ENCODE measurements at places on chromosomes 6 and 20. TPM values are rescaled to one million over a fixed set of nuclear protein-coding genes. Genes with fewer than 3 reads are reported as not detected.

DNA sequence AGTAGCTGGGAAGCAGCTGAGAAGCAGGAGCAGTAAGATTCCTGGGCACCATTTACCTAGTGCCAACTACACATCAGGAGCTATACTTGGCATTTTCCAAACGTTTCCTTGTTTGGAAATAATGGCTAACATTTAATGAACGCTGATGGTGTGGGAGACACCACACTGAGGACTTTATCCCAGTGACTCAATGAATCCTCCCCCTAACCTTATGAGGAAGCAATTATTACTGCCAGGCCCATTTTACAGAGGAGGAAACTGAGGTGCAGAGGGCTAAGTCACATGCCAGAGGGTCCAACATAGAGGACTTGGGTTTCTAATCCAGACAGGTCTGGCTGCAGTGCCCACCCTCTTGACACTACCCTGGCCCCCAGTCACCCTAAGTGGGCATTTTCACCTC lies 6.1 kb downstream of the PTGIS start:
- DNase-seq: no peak

DNA sequence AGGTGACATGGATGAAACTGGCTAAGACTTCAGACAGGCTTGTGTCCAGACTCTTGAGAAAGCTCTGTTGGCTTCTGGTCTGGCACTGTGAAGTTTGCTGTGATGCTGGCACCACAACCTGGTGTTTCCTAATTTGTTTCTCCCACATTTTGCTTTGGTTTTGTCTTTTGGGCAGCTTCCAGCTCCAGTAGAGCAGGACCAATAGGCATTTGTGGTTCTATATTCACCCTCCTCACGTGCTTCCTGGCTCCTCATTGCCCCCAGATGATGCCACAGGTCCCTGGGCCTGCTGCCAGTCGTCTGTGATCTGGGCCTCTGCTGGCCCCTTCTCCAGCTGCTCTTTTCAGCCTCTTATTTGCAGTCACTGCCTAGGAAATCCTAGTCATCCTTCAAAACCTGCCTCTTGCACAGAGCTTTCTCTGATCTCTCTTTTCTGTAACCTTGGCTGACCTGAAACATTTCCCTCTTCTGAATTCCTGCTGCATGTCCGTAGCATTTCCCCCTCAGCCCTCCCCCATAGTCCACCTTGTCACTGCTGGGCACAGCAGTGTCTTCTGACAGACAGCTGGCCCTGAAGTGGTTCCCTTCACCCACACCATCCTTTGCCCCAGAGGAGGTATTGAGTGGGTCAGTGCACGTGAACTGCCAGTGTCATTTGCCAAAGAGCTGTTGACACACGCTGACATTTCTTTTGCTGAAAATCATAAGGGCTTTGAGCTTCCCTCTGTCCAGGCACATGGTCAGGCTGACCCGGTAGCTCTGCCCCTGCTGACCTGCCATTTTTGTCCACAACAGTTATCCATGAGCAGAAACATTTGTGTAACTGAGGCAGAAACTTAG lies 63.0 kb downstream of the PTPN1 start:
- DNase-seq: no peak

DNA sequence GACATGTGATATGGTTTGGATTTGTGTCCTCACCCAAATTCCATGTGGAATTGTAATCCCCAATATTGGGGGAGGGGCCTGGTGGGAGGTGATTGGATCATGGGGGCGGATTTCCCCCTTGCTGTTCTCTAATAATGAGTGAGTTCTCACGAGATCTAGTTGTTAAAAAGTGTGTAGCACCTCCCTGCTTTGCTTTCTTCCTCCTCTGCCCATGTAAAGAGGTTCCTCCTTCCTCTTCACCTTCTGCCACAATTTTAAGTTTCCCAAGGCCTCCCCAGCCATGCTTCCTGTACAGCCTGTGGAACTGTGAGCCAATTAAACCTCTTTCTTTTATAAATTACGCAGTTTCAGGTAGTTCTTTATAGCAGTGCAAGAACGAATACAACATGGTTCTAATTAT lies 2.1 kb upstream of the ZNF451 start:
- DNase-seq: no peak

Gene MYLK2
- 0.28 TPM for total RNA-seq

Gene BAG2
- total RNA-seq: 8.0 TPM

Gene SLC17A1
- not detected for total RNA-seq

All from WTC11 (cell line).